ENCODE measurements at places on chromosomes 6 and 20. TPM values are rescaled to one million over a fixed set of nuclear protein-coding genes. Genes with fewer than 3 reads are reported as not detected.
A peak's percentile ranks its signal among the peaks of the same experiment; 100 is the strongest.

Gene MYLK4
- total RNA-seq: 0.27 TPM

Gene TNFRSF21
- 4.0 TPM for total RNA-seq

Gene NRSN2
- 26.4 TPM for total RNA-seq

Gene MCCD1
- total RNA-seq: not detected

GRCh38 chr6:41344876-41345275 is 9.5 kb downstream of the NCR2 start:
- DNase-seq: no peak

DNA sequence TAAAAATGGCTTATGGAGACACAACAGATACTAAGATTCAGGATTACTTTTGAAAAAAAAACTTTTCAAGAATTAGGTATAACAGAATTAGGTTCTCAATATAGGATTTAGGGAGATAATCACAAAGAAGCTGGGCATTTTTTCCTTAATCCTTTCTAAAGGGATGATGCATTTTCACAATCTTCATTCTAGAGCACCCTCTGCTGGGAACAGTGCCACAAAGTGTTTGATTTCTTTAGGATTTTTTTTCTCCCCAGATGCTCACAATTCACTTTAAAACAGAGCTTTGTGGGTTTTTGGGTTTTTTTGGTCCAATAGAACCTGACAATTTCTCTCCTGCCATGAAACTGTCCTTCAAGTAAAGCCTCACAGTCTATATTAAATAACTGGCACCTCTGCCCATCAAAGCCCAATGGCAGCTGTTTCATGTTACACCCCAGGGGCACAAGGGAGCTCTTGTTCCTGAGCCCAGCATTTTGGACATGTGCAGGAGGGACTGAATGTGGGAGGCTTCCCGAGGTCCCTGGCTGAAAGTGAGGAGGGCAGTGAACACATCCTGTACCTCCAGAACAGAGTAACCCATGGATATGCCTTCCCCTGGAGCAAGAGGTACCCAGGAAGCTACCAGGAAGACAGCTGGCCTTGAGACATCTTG is 39.7 kb downstream of the PREP start:
- DNase-seq: peak; percentile 36

GRCh38 chr20:21100578-21101452 is 5.3 kb downstream of the LINC00237 start:
- DNase-seq: no peak

GRCh38 chr20:14334306-14334930 is 3.0 kb downstream of the FLRT3 start:
- DNase-seq: peak; percentile 34

- DNase-seq: no peak
These were observed 95.0 kb downstream of the LRFN2 start for GRCh38 chr6:40492187-40492586.
